ENCODE measurements at places on chromosomes 6 and 20.

GRCh38 chr6:169702840-169703246 is 917 bp downstream of the C6orf120 start:
- no peak for DNase-seq

DNA sequence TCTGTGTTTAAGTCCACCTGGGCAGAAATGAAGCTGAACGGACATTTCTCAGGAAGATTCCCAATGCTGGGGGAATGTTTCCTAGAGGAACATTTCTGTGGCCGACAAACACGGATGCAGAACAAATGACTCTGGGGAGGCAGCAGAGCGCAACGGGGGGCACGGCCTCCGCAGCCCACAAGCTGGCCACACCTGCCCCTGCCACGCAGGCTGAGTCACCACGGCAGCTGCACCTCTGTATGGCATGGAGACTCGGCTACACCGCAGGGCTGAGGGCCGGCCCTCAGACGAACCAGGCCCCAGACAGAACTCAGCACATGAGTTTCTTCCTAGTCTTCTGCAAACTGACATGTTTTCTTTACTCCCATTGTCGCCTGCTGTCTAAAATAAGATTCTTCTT is 10.0 kb upstream of the PRR18 start:
- peak; percentile 96 for DNase-seq

DNA sequence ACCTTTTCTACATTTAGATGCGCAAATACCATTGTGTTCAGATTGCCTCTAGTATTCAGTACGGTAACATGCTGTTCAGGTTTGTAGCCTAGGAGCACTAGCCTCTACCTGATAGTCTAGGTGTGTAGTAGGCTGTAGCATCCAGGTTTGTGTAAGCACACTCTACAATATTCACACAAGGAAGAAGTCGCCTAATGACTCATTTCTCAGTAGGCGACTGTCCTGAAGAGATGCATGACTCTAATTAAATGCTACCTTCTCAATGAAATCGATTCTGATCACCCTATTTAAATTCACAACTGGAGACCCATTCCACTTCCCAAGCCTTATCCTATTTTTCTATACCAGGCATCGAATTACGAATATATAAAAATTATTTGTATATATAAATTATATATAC is 1.3 kb downstream of the MCUR1 start:
- no peak for DNase-seq

DNA sequence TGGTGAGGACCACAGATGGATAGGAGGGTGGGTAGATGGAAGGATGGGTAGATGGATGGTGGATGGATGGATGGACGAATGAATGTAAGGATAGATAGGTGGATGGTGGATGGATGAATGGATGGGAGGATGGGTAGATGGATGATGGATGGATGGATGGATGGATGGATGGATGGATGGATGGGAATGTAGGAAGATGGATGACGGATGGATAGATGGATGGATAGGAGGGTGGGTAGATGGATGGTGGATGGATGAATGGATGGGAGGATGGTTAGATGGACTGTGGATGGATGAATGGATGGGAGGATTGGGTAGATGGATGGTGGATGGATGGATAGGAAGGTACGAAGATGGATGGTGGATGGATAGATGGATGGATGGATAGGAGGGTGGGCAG is 51.1 kb downstream of the BPIFB1 start:
- DNase-seq, result no peak

- DNase-seq, result no peak
Observed at GRCh38 chr20:64080813-64081623, 1.1 kb downstream of the OPRL1 start.

- DNase-seq, result no peak
Observed at GRCh38 chr6:108675226-108676200, 114.8 kb downstream of the FOXO3 start.

GRCh38 chr20:58995461-58996225 is 11.4 kb downstream of the CTSZ start:
- no peak for DNase-seq

All from LHCN-M2 (cell line).